Thoracic aorta (tissue), 2 donors: ENCODE measurements at places on chromosomes 5 and 9. TPM values are rescaled to one million over a fixed set of nuclear protein-coding genes. Genes with fewer than 3 reads are reported as not detected.

DNA sequence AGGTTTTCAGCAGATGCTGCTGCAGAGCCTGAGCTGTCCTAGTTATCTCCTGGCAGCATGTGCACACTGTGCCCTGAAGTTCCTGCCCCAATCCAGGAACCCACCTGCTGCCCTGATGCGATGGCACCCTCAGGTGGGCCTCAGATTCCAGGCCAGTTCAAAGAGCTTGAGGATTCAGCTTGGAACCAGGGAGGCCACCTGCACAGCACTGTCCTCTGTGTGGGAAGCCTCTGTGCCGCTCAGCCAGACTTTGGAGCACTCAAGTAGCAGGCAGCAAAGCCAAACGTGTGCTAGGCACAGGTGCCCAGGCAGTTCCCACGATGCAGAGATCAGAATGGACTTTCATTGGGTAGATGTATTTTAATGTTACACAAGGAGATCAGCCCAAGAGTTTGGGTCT, 132.8 kb upstream of the RAPGEF1 start:
- no peaks in the 10 kb centered on the region for H3K27me3 ChIP-seq
- DNase-seq: no peak
- no peak overlapping the region for H3K27ac ChIP-seq
- no peaks in the 10 kb centered on the region for H3K4me1 ChIP-seq

DNA sequence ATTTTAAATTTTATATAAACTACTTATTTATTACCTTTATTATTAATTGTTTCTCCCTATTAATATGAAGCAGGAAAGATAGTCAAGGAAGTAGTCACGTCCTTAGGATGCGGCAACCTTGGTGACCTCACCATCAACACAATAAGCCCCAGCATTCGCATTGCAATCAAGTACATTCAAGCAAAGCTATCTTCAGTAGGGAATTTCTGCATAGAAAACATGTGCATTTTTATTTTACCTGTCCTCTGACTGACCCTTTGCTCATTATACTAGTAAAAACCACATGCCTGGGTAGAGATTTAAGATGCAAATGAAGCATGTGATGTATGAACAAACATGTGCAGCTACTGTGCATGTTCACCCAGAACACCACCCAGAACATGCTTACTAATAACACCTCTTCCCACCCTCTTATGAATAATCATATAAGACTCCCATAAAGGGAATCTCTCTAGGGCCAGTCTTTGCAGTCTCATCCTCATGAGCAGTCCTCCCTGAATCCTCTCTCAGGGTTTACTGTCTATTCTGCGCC, 869.6 kb downstream of the TAF11L14 start:
- no peaks in the 10 kb centered on the region for H3K36me3 ChIP-seq
- no peaks in the 10 kb centered on the region for H3K4me1 ChIP-seq
- no peak for DNase-seq
- H3K27me3 ChIP-seq: no peaks in the 10 kb centered on the region

- H3K4me1 ChIP-seq: peaks cover 4% of the 10 kb centered on the region
- no peak overlapping the region for H3K27ac ChIP-seq
- H3K4me3 ChIP-seq: no peak overlapping the region
Observed at GRCh38 chr9:86703346-86703745, 244.0 kb downstream of the GAS1 start.

DNA sequence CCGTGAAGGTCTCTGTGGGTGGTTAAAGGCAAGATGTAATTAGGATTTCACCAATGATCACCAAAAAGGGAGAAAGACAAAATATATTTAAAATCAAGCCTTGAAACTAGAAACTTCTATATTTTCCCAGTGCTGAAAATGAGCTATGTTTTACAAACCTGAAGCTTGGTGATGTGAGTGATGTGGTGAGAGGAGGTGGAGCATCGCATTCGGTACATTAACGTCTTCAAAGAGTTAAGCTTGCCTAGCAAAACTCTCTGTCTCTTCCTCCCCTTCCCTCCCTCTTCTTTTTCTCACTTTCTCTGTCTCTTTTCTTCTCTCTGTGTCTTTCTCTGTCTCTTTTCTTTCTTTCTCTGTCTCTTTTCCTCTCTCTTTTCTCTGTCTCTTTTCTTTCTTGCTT, 347.3 kb upstream of the IRX2 start:
- H3K27me3 ChIP-seq: no peaks in the 10 kb centered on the region
- no peak overlapping the region for H3K4me3 ChIP-seq
- no peak for DNase-seq
- no peak overlapping the region for H3K27ac ChIP-seq
- H3K36me3 ChIP-seq: no peaks in the 10 kb centered on the region
- H3K4me1 ChIP-seq: no peaks in the 10 kb centered on the region

- no peaks in the 10 kb centered on the region for H3K27me3 ChIP-seq
- H3K36me3 ChIP-seq: peaks cover 11% of the 10 kb centered on the region
- no peak overlapping the region for H3K27ac ChIP-seq
- peaks cover 33% of the 10 kb centered on the region for H3K4me1 ChIP-seq
- peak overlapping the region; percentile 79 for H3K4me3 ChIP-seq
- DNase-seq: no peak
Observed at GRCh38 chr5:140555747-140556312, 1.4 kb downstream of the SRA1 start.

DNA sequence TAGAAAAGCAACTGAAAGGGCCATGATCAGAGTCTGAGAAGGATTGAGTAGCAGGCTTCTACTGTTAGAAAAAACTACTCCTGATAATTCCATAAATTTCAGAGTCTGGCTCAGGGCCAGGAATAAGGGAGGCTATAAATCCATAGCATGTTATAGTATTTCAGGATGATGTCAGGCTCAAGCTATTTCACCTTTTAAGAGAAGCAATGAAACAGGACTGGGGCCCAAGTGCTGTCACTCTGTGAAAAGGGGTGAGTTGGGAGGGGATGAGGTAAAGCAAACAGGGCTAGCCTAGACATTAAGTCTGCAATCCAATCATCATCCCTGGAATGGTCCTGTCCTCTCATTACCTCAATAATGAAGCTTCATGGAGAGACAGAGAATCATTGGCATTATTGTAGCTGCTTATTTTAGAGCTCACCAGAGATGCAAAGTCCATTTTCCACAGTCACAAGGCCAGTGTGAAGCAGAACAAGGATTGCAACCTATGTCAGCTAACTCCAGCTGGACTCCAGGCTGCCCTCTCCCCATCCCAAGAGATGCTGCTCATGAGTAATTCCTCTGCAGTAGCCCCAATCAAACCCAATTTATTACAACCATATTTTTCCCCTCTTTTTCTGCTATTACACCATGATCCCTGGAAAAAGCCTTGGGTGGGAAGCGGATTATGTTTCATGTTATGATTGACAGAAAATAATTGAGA, 56.0 kb downstream of the PAPPA start:
- H3K27ac ChIP-seq: no peak overlapping the region
- no peaks in the 10 kb centered on the region for H3K27me3 ChIP-seq

DNA sequence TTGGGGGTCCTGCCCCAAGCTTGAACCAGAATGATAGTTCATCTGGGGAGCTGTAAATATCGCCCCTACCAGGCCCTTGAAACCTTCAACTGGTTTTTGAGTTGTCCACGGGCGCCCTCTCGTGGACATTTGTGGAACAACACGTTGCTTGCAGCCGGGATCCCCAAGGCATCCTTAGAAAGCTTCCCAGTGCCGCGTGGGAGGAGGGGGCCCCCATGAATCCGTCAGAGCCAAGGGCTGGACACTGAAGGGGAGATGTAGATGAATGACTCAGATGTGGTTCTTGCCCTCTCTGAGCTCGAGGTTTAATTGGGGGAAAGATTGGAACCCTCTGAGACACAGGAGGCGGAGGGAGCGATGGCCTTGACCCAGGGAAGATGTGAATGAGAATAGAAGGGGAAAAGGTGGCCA, 31.8 kb upstream of the ORM1 start:
- no peaks in the 10 kb centered on the region for H3K27me3 ChIP-seq
- H3K27ac ChIP-seq: no peak overlapping the region
- no peaks in the 10 kb centered on the region for H3K4me1 ChIP-seq
- peak; percentile 36 for DNase-seq
- no peak overlapping the region for H3K4me3 ChIP-seq

Gene ADGRD2
- total RNA-seq: not detected

Gene APBA1
- 6.8 TPM for total RNA-seq

Gene PCDHB13
- 16.1 TPM for total RNA-seq

Gene LCN9
- not detected for total RNA-seq
